ENCODE measurements at places on chromosomes 4 and X.

GRCh38 chr4:3442959-3443749, 1.4 kb downstream of the HGFAC start:
- DNase-seq = peak; percentile 2

GRCh38 chr4:156085100-156085499, 131.4 kb upstream of the CTSO start:
- DNase-seq = no peak

DNA sequence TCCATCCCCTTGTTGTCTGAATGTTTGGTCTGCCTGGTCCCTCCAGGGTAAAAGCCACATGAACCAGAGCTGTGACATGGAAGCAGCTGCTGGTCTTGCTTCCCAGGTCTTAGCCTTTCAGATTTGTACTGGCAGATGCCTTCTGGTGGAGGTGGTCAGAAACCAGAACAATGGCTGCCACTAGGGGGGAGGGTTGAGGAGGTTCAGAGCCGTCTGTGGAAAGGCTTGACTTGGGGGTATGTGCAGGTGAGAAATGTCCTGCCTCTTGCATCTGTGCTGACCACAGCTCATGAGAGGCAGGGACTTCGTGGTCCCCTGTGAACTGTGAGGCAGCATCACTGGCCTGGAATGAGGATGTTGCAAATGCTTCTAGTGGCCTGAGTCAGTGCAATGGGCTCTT, 144.2 kb upstream of the WDR1 start:
- DNase-seq = no peak

GRCh38 chr4:54914781-54915180, 210.6 kb downstream of the KDR start:
- DNase-seq = no peak

- no peak for DNase-seq
Observed at GRCh38 chrX:43436517-43436916, 219.6 kb upstream of the MAOA start.

DNA sequence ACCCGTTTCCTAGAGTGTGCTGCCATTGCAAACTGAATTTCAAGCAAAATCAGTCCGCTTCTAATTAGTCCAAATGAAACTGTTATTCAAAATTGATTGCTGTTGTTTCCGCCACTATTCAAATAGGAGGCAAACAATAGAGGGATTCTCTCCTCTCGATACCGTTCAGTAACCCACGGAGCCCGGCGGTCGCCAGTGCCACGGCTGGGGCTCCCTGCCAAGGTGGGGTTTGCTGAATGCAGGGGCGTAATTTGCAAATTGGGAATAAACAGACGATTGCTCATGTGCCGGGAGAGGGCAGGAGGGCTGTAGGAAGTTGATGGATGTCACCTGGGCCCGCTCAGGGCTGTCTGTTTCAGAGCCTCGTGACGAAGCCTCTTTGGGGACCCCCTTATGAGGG, 8.8 kb downstream of the ADRA2C start:
- DNase-seq = no peak

DNA sequence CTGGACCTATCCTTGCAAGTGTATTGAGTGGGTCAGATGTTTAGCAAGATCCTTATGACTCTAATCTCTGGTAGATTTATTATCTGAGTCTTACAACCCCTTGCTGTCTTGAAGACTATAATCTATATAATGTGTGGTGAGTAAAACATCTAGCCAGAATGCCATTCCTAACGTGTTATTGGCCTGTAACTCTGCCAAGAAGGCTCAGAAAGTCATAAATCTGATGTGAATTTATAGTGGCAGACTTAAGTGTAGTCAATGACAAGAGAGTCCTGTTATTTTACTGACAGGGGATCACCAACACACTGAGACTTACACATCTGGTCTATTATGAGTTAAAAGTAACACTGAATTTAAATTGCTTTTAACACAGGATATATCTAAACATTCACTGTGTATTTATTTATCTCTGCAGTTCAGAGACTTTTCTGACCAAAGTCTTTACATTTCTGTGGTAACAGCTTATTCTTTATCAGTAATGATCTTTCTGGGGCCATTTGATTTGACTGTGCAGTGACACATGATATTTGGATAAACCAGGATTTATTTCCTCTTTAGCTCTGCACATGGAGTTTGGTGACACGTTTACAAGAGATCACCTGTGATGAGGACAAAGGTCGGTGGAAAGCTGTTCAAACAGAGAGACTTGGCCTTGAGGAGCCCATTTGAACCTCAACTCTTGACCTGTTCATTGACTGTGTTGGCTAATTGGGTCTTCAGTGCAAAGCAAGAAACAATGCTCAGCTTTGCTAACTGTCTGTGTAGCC, 415.8 kb downstream of the STIM2 start:
- DNase-seq = peak; percentile 70

GRCh38 chrX:150163221-150163930, 199.7 kb upstream of the MAMLD1 start:
- DNase-seq = no peak

GRCh38 chr4:174005422-174005821, 278.0 kb downstream of the FBXO8 start:
- DNase-seq = no peak

GRCh38 chrX:135256923-135257322, 5.1 kb downstream of the ETDA start:
- DNase-seq = no peak

DNA sequence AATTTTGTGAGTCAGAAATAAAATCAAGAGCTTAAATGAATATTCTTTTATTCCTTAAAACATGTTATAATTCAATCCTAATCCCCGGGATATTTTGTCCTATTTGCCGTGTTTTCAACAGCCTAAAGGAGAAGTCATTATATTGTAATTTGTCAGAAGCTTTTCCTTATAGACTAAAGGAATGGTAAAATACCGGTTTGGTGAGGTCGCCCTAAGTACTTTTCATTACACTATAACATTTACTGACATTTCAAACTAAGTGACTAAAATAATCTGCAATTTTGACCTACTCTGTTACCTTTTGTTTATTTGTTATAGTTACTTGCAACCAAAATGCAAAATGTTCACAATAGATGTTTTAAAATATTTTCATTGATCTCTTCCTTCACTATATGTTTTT, 8.8 kb downstream of the DCLK2 start:
- no peak for DNase-seq

DNA sequence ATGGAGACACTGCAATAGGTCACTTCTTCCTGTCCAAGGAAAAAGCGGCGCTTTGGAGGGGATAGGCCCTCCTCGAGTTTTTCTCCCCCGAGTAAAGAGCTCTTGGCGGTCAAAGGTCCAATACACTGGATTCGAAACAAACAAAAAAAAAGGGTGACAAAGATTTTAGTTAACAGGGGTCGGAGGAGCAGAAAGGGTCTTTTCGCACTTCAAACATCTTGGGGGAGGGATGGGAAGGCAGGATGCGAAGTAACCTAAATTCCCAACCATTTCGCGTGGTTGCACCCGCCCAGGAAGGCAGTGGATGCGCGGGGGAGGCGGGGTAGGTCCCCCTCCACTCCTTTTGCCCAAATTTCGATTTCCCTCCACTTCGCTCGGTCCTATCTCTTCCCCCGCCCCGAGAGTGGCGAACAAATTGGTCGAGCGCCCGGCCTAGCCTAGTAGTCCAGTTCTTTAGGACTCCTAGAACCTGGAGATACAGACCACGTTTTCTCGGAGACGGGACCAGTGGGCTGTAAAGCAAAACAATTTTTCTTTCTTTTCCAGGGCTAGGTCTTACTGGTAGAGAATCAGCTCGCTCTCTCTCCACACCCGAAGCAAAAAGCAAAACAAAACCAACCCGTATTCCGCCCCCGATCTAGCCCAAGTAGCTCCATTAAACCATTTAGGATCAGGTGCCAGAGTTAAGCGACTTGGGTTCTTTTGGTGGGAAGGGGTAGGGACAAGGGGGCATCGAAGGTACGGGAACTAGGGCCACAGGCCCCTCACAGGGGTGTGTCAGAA, 2.0 kb upstream of the STAG2 start:
- DNase-seq = peak; percentile 46

- DNase-seq = no peak
Observed at GRCh38 chr4:73028621-73029020, 40.9 kb downstream of the COX18 start.

- peak; percentile 21 for DNase-seq
Observed at GRCh38 chr4:159150396-159150795, 47.5 kb downstream of the RAPGEF2 start.

- no peak for DNase-seq
Observed at GRCh38 chr4:138859254-138859653, 156.3 kb upstream of the NOCT start.

- peak; percentile 60 for DNase-seq
Observed at GRCh38 chr4:1011022-1011665, at the start of gene FGFRL1. FGFRL1 (plus strand) TSS chr4:1011626; CDS start chr4:1012486, 860 bp downstream.

DNA sequence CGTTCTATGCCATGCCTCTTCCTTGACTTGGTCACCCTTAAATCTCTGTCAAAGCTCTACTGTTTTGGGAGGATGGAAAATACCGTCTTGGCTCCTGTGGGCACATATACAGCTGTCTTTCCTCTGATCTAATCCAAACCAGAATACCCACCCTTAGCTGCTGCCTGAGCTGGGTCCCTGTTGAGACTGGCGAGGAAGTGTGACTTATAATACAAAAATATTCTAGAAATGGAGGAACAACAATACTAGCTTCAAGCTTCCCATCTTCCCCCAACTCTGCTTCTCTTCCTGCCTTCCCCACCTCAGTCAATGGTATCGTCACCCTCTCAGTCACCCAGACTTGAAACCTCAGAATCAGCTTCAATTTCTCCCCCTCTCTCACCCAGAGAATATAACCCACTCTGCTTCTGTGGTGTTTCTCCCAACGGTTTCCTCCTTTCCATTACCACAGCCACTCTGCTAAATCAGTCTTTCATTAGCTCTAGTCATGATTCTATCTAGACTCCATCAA, 599 bp upstream of the IL2RG start:
- DNase-seq = no peak

All from NCI-H510A treated with DMSO at 0.1 percent for 48 hours (cell line).